Activated naive CD4-positive, alpha-beta T cell treated with anti-CD3 and anti-CD28 coated beads for 36 hours (primary cell): ENCODE measurements at places on chromosomes 5 and 9. TPM values are rescaled to one million over a fixed set of nuclear protein-coding genes. Genes with fewer than 3 reads are reported as not detected.

GRCh38 chr5:31682025-31682424 is 43.1 kb downstream of the PDZD2 start:
- no peak for DNase-seq

DNA sequence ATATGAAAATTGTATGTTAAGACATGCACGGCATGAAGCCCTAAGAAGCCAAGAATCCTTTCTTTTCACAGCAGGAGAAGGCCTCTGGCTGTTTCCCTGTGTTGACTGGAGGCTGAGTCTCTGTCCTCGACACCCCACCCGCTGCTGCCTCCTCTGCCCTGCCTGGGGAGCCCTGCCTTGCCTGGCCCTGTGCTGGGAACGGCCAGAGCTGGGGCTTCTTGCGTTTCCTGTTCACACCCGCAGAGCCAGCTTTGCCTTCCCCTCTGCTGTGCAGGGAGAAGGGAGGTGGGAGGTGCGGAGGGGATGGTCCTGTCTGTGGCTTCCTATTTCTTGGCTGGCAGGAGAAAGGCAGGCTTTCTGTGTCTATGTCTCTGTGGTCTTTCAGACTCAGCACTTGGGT is 6.9 kb upstream of the GMCL2 start:
- DNase-seq = no peak

DNA sequence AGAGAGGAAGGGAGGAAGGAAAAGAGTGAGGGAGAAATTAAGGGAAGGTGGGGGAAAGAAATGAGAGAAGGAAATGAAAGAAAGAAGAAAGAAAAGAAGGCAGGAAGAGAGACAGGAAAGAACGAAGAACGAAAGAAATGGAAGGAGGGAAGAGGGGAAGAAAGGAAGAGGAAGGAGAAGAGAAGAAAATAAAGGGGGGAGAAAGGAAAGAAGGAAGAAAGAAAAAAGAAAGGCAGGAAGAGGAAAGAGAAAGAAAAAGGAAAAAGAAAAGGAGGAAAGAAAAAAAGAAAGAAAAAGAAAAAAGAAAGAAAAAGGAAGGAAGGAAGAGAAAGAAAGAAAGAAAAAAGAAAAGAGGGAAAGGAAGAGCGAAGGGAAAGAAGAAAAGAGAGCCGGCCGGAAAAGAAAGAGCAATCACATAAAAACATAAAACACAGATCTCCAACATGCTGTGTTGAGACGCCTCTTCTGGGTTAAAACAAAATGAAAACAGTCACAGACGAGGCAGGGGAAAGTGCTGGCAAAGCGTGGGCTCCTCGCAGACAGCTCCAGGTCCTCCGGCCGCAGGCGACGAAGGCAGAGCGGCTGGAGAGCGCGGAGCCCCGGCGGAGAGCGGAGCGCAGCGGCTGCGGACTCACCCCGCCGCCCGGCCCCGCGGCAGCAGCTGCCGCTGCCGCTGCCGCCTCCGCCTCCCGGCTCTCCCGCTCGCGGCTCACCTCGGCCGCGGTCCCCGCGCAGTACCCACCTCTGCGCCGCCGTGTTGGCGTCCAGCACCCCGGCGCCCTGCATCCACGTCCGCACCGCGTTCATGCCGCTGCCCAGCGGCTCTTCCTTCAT is 896 bp downstream of the EBF1 start:
- DNase-seq = peak; percentile 40

- DNase-seq = no peak
Observed at GRCh38 chr5:122697191-122697590, 77.7 kb upstream of the SNX2 start.

GRCh38 chr5:26388976-26389375 is 649.4 kb downstream of the CDH9 start:
- no peak for DNase-seq

- no peak for DNase-seq
Observed at GRCh38 chr5:78677777-78678668, 29.5 kb upstream of the LHFPL2 start.

GRCh38 chr5:61435368-61435767 is 103.3 kb downstream of the ZSWIM6 start:
- no peak for DNase-seq

DNA sequence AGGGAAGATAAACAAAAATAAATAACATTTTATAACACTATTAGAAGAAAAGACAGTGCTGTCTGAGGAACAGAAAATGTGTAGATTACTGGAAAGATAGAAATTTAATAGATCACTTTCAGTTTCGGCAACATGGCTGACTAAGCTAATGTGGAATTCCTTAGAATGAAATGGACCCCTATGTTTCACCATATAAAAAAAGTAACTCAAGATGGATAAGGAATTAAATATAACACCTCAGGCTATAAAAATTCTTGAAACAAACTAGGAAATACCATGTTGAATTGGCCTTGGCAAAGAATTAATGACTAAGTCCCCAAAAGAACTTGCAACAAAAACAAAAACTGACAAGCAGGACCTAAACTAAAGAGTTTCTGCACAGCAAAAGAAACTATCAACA is 558.3 kb downstream of the CHSY3 start:
- DNase-seq = no peak

GRCh38 chr5:173003360-173003759 is 19.8 kb downstream of the ATP6V0E1 start:
- no peak for DNase-seq

DNA sequence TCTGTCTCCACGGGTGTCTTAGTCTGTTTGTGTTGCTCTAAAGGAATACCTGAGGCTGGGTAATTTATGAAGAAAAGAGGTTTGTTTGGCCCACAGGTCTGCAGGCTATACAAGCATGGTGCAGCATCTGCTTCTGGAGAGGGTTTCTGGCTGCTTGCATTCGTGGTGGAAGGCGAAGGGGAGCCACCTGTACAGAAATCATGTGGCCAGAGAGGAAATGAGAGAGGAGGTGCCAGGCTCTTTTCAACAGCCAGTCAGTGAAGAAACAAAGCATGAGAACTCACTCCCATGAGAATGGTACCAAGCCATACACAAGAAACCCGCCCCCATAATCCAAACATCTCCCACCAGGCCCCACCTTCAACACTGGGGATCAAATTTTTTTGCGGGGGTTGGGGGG is 53.4 kb downstream of the PFDN1 start:
- DNase-seq = peak; percentile 41

HCN1 gene
- not detected for total RNA-seq

PHF24 gene
- not detected for total RNA-seq
